ENCODE measurements at places on chromosomes 7 and 10. TPM values are rescaled to one million over a fixed set of nuclear protein-coding genes. Genes with fewer than 3 reads are reported as not detected.

- DNase-seq, result no peak
Measured at GRCh38 chr10:32123021-32123420, 66.8 kb upstream of the KIF5B start.

DNA sequence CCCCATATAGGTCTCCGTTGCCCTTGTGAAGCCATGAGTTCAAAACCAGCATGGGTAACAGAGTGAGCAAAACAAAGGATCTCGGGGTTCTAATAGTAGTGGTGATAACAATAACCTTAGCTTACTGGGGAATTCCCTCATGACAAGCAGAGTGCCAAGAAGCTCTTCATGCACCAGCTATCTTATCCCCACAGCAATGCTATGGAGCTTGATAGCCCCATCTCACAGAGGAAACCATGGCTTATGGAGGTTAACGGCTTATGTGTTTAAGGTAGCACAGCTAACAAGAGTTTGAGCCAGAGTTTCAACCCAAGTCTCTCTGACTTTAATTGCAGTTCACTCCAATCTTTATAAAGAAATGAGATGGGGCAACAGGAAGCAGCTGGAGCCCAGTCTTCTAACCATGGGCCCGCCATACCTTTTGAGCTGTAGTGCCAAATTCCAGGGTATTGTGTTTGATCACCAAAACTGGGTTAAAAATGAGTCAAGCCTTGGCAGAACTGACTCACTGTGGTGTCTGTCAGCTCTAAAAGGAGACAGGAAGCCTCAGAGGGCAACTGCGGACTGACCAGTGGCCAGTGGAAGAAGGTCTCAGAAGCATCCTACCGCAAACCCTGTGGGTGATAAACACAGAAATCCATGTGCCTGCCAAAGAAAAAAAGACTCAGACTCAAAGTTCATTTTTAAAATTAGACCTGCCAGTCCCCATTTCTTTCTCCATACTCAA is 16.5 kb upstream of the PLAU start:
- DNase-seq, result no peak

ABCB4 gene
- polyA plus RNA-seq, result 2.5 TPM

DNA sequence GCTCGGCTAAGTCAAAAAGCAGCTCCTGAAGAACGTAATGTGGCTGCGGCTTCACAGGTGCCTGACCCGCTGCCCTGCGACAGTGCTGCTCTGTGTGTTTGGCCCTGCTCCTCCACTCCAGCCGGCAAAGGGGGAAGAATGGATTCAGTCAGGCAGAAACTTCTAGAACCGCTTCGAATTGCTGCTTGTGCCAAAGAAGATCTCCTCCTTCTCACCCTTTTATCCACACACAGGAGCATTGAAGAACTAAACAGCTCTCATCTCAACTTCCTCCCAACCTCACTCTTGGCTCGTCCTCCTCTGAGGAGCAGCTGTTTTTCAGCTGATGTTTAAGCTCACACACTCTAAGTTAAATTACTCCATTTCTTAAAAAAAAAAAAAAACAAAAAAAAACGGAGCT is 651.4 kb downstream of the INHBA start:
- DNase-seq, result no peak

GRCh38 chr7:116708861-116709260 is 36.9 kb downstream of the MET start:
- DNase-seq, result no peak

KIN gene
- polyA plus RNA-seq, result 19.4 TPM

- DNase-seq, result no peak
Measured at GRCh38 chr7:104126411-104126841, 81.4 kb downstream of the ORC5 start.

GRCh38 chr7:135341049-135341448 is 107.4 kb downstream of the STRA8 start:
- DNase-seq, result no peak

GRCh38 chr10:21500578-21500910 is 24.9 kb downstream of the SKIDA1 start:
- DNase-seq, result no peak

SPDYE18 gene
- polyA plus RNA-seq, result 0.90 TPM

DNA sequence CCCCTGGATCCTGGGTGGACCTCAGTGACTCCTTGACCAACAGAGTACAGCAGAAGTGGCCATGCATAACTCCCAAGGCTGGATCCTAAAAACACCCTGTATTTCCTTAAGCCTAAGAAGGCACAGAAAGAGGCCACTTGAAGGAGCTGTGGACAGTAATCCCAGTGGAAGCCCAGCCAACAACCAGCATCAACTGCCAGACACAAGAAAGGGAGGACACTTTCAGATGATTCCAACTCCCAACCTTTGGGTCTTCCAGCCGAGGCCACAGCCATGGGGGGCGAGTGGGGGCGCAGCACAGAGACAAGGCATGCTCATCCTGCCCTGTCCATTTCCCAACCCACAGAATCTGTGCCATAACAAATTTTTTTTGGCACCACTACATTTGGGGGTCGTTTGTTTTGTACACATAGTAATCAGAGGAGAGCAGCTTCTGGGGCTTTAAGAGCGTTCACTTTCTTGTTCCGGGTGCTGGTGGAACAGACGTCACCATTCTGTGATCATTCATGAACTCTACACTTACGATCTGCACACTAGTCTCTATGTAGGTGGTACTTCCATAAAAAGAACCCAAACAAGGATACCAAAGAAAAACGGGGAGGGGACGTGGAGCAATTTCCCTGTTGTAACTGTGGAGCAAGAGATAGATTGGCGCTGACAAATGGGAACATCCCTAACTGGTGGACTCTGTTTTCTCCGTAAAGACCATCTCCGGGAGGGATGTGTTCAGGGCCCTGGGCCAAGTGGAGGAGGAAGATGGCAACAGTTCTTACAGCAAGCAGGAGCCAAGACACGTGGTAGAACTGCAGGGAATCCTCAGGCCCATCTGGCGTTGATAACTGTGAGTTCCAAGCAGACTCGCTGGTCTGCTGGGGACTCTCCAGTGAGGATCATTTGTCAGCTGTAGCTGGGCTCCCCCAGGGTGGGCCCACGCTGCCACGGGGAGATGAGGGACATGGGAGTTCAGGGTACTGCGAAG is 6.0 kb upstream of the SLC29A3 start:
- no peak for DNase-seq

DNA sequence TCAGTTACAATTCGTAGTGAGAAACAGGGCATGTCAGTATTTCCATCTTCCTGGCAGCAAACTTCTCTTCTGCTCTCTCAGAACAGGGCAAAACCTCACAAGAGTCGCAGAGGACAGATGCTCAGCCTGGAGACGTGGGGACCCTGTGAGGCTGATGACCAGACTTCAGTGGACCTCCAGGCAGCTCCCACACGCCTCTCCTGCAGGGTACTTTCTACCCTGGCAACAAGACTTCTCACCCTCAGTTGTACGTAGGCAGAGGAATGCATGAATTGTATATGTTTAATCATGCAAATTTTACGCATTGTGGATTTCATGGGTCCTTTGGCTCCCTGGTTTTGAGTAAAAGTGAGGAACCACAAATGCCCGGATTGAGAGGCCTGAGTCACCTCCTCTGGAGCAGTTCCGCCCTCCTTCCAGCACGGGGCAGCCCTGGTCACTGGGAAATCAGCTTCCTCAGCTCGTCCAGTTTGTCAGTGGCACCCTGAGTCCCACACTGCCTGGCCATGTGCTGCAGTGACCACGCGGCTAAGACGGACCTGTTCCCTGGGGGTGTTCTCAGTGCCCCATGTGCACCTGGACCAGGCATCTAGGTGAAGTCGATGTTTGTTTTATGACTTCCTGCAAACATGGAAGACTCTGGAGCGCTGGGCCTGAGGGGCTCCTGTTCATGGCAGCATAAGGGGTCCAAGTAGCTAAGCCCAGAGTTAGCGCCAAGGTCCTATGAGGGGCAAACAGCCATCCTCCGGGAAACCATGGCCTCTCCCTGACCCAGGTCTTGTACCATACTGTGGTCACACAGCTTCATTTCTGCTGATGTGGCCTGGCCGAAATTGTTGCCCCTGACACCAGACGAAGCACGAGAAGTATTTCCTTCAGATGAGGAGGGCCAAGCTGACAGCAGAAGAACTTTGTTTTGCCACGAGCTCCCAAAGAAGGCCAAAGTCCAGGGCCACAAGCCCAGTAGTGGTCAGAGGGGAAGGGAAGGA is 165.1 kb downstream of the TNS3 start:
- no peak for DNase-seq

DNA sequence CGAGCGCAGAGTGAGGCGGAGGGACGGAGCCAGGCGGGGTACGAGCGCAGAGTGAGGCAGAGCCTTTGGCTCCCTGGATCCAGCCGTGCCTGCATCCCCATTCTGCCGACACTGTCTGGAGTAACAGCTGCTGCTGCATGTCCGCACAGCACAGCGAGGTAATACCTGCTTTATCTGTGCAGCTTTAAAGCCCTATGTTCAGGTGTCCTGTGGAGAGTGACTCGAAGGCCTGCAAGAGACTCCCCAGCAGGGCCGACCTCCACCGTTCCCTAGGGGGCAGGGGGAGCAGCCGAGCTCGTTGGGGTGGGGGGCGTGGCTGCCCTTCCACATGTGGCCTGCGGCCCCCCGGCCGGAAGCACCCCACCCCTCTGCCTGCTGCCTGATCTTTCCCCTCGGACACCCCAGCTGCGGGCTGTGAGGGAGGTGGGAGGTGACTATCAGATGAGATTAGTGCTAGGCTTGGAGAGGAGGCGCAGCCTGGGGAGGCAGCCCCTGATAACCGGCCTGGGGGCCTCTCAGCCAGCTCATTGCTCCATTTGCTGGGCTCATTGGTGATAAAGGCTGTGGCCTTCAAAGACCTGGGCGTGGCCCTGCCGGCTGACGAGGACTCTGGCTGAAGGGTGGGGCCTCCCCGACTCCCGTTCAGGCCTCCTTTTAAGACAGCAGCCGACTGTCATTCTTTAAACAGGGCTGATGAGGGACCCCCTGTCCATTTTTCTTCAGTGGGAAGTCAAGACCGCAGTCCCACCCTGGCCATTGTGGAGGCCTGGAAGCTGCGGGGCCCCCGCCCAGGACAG is 8.0 kb downstream of the VENTX start:
- DNase-seq, result no peak

Data from left renal cortex interstitium (tissue), 4 donors.